Vagina (tissue), 2 donors: ENCODE measurements at places on chromosomes 1 and 21.

- no peak for DNase-seq
These were observed 25.6 kb upstream of the JUN start for GRCh38 chr1:58809325-58810010.

- no peak for DNase-seq
These were observed 41.0 kb upstream of the LIN9 start for GRCh38 chr1:226349801-226350518.

GRCh38 chr1:94540440-94541245 lies 916 bp downstream of the F3 start:
- no peak for DNase-seq

GRCh38 chr1:41751804-41752513 lies 166.8 kb downstream of the HIVEP3 start:
- DNase-seq = no peak

GRCh38 chr1:244665771-244666217 lies 12.9 kb downstream of the DESI2 start:
- no peak for DNase-seq

DNA sequence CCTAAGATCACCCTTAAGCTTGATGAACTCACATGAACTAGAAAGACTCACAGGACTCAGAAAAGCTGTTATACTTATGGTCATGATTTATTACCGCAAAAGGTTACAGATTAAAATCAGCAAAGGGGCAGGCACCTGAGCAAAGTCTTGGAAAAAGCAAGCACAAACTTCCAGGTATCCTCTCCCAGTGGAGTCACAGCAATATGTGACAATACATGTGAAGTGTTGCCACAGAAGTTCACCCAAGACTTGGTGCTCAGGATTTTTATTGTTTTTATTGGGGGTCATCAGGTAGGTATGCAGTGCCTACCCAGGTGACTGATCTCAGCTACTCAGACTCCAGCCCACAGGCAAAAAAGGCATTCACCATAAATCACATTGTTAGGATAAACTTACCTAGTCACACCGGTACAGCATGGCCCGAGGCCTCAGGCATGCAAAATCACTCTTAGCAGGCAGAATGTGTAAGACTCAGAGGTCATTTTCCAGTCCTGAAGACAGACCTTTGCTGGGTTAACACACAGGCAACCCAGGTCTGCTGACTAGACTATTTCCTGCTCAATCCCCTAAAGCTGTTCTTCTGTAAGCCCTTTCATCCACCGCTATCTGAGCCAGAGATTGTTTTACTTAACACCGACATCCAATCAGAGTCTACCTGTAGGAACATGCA lies 55.6 kb downstream of the SSX2IP start:
- DNase-seq = no peak

DNA sequence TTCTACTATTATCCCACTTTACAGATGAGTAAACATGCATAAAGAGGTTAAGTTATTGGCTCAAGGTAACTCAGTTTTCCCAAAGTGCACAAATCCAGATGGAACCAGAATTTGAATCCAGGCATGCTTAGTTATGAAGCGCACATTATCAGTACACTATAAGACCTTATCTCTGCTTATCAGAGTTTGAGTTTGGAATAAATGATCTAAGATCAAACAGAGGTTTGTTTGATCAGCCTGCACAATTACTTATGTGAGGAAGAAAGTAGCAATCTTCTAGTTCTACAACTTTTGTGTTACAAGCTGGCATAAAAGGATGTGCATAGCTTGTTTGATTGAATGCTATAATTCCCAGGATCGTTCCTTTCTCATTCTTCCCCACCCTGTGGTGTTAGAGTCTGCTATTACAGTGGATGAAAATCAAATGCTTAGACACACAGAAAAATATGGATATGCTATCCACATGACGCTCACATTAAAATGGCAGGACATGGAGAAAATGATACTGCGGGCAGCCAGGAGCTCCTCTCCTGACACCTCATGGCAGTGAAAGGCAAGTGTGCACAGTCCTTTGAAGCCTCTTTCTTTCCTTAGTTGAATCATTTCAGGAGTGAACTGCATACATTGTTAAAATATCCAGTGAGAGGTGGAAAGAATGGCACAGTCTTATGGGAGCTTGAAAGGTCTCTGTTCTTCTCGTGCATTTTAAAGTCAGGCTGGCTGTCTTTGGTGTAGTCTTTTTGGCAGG lies 23.9 kb upstream of the PBX1 start:
- no peak for DNase-seq

DNA sequence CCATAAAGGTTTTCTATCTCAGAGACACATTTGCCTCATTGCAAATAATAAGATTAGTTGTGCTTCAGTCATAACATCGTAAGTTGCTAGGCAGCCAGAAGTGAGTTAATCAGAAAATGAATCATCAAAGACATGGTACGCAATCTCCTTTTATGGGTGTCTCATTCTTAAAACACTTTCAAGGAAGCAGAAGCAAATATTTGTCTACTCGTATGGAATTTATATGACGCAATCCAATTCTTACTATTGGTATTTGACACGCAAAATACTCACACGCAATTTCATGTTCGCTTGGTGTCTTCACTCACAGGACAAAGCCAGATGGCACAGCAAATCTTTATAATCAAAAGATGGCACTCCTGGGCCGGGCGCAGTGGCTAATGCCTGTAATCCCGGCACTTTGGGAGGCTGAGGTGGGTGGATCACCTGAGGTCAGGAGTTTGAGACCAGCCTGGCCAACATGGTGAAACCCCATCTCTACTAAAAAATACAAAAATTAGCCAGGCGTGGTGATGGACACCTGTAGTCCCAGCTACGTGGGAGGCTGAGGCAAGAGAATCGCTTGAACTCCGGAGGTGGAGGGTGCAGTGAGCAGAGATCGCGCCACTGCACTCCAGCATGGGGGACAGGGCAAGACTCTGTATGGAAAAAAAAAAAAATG lies 56.4 kb downstream of the HLCS start:
- DNase-seq = no peak

- DNase-seq = no peak
These were observed 542.1 kb downstream of the COL11A1 start for GRCh38 chr1:102566182-102566581.

DNA sequence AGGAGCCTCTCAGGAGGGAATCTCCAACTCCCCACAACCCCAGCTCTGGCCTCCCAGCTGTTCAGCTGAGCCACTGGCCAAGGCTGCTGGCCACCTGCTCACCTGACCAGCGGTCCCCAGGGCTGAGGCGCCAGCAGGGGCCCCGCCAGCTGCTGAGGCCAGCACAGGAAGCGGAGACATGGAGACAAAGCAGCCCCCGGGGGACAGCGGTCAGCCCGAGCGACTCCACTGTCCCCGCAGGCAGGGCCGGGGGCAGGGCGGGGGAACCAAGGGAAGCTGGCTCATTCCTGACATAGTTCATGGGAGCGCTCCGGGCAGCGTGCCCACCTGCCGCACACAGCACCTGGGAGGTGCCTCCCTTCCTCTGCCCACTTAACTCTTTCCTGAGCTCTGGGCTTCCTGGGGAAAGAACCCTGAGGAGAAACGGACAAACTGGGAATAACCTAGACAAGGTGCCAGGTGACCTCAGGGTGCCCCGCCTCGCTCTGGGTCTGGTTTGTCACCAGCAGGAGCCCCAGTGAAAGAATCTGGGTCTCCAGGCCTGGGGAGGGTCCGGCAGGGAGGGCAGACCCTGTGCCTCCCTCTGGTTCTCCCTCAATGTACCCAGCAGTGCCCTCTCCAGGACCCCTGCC lies 10.7 kb downstream of the EPHA2 start:
- no peak for DNase-seq

GRCh38 chr21:28614791-28615190 lies 377.9 kb downstream of the LTN1 start:
- no peak for DNase-seq

DNA sequence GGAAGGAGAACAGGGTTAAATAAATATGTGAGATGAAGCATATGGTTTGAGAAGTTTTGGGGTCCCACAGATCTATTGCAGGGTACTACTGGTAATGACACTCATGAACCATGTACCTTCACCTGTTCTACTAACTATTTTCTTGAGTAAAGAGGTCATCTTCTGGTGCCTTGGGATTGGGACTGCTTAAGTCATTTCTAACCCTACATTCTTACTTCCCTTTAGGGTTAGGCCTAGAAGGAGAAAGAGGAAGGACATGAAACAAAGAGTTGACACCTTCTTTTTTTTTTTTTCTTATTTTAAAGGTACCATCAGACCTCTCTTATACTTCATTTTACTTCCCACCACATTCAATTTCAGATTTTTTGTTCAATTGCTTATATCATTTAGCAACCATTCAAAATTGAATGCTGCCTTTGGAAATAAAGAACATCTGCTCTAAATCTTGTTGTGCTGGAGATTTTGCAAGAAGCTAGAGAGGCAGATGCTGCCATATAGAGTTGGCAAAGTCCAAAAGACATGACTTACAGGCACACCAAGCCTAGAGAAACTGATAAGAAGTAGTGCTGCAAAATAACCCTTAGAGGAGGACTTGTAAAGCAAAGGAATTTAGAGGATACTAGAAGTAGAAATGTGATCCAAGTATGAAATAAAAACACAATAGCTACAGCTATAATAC lies 374.4 kb upstream of the ST6GALNAC5 start:
- DNase-seq = no peak

- DNase-seq = no peak
These were observed 68.9 kb downstream of the LRRC8C start for GRCh38 chr1:89701746-89702241.

DNA sequence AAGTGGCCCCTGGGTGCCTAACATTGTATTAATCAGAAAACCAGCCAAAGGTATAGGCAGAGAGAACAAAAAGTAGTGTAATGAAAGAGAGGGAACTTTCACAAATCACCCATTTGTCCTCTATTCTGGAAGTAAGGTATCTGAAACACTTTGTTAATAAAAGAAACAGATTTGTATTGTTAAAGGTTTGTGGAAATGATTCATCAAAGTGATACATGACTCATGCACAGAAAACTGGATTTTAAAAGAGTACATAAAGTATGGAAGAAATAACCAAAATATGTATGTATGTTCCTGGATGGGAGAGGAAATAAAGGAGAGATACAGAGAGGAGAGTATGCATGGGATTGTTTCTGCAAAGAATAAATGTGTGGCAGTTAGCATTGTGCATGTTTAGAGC lies 126.8 kb downstream of the RGS21 start:
- DNase-seq = no peak

DNA sequence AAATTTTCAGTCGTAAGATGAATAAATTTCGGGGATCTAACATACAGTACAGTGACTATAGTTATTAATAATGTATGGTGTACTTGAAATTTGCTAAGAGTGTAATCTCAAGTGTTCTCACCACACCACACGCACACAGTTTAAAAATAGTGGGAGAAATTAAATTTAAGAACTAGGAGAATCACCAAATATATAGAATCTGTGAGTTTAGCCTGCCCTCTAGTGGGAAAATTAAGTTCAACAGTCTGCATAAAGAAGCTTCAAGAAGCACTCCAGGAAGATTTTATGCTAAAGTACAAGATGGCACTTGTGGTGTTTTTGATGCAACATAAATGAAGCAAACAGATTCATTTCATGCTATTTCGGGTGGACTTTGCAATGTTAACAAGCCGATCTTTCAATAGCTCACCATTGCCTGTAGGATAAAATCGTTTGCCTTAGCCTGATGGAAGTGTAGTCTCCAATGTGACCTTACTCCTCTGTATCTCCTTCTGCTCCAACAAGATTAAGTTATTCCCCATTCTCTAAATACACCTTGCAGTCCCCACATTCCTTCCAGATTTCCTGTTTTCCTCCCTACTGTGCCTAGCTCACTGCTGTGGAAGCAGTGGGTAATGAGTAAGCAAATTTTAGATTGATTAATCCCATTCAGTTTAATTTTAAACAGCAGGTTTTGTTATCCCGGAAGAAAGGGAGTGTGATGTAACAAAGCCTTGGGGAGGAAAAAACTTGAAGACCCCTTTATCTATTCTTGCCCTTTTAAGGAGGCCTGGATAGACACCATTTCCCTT lies 8.7 kb upstream of the PIK3C2B start:
- DNase-seq = no peak

GRCh38 chr1:54835970-54836369 lies 34.8 kb upstream of the TTC22 start:
- peak; percentile 84 for DNase-seq

GRCh38 chr1:203281033-203281432 lies 24.3 kb upstream of the BTG2 start:
- no peak for DNase-seq

- DNase-seq = no peak
These were observed 910 bp upstream of the ANKRD65 start for GRCh38 chr1:1421907-1422464.

GRCh38 chr1:183648042-183648441 lies 5.1 kb downstream of the APOBEC4 start:
- DNase-seq = no peak

GRCh38 chr1:218565377-218565776 lies 220.2 kb downstream of the TGFB2 start:
- no peak for DNase-seq

- no peak for DNase-seq
These were observed 69.2 kb downstream of the OBSCN start for GRCh38 chr1:228276901-228277490.

DNA sequence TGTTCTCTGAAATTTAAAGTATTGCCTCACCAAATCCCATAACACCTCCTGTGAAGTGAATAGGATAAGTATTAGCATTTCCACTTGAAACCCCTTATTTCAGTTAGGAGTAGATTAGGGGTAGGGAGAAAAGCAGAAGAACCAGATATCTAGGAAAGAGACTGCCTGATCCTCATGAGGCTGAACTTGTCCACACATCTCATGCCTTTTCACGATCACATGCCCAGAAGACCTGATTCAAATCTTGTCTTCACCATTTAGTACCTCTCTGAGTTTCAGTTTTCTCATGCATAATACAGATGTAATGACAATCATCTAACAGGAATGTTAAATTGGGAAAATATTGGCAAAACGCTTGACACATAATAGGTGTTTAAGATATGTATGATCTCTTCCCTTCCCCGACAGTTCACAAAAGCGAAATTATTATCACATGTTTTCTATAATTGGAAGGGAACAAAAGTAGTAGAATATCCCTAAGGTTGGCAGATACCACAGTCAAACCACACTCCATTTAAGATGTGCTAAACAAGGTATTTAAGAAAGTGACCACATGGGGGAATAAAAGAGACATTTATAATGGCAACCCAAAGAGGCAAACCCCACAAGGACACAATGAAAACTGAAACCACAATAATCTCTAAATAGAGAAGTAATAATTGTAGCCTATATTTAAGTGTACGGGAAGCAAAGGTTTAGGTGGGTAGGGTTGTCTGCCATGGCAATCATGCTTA lies 25.2 kb downstream of the GFI1 start:
- DNase-seq = no peak
